ENCODE measurements at places on chromosomes 13 and 19. TPM values are rescaled to one million over a fixed set of nuclear protein-coding genes. Genes with fewer than 3 reads are reported as not detected.

The ZMYM2 gene
- polyA plus RNA-seq = 7.9 TPM

GRCh38 chr19:18431351-18432197, 6.4 kb downstream of the ISYNA1 start:
- no peak for DNase-seq

The IFNL3 gene
- polyA plus RNA-seq = not detected

DNA sequence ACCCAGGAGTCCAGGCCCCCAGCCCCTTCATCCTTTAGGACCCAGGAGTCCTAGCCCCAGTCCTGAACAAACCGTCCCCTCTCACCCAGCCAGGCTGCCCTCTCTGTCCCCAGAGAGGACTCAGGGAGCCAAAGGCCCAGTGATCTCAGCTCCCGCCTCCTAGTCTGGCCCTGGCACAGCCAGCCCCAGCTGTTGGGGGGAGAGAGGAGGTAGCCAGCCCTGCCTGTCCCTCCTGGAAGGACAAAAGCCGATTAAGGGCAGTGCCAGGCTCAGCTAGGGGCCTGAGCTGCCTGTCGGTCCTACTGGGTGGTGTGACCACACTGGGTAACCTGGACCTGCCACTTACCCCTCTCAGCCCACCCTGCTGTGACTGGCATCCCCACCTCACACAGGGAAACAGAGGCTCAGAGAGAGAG, 14.5 kb downstream of the LIPE start:
- peak; percentile 19 for DNase-seq

DNA sequence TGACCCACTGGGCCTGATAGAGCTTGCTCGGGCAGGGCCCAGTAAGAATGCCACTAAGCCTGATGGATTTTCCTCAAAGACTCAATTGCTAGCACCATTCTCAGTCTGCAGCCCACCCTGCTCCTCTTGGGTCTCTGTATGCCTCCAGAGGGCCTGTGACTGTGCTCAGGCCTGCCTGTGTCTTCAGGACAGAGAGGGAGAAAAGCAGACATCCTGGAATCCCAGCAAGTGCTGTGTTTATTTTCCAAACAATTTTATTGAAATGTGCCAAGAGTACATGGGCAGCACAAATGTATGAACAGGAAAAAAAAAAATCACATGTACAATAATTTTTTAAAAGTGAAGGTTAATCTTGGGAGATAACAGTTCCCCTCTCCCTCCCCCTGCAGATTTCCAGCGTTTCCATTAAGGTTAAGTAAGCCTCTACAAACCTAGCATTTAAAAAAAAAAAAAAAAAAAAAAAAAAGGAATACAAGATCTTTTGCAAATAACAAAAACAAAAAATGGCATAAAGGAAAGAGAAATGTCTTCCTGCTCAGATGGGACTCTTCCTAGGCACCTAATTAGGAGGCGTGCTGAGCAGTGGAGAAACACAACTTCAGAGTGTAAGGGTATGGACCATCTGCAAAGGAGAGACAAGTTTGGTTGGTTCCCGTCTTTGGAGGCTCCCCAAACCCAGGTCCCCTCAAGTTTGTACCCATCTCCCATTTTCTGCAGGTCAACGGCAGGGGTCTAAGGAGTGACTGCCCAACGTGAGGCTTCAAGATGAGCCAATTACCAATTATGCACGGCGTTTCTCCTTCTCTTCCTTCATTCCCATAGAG, 4.8 kb upstream of the ECH1 start:
- no peak for DNase-seq

DNA sequence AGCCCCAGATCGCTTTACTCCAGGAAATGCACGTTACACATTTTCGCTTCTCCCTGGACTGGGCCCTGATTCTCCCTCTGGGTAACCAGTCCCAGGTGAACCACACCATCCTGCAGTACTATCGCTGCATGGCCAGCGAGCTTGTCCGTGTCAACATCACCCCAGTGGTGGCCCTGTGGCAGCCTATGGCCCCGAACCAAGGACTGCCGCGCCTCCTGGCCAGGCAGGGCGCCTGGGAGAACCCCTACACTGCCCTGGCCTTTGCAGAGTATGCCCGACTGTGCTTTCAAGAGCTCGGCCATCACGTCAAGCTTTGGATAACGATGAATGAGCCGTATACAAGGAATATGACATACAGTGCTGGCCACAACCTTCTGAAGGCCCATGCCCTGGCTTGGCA, 44.6 kb downstream of the KL start:
- DNase-seq = no peak

GRCh38 chr19:8445488-8446001, 770 bp downstream of the HNRNPM start:
- peak; percentile 54 for DNase-seq

- no peak for DNase-seq
Observed at GRCh38 chr13:77016251-77016812, 10.6 kb downstream of the FBXL3 start.

The CEACAM7 gene
- polyA plus RNA-seq = not detected

DNA sequence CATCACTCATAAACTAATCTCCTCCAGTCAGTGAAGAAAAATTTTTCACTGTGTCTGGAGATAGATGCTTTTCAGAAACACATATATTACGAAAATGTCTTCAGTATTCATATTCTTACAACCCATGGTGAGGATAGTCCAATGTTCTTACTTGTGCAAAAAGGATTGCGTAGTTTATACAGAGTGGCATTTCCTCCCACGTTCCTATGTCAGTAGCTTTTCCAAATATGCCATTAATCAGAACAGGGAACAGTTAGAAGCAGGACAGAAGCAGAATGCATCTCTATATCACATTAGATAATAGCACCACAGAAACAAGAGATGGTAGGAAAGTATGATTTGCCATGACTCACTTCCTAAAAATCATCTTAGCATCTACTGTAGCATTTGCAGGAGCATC, 282.9 kb downstream of the SLITRK5 start:
- DNase-seq = no peak

DNA sequence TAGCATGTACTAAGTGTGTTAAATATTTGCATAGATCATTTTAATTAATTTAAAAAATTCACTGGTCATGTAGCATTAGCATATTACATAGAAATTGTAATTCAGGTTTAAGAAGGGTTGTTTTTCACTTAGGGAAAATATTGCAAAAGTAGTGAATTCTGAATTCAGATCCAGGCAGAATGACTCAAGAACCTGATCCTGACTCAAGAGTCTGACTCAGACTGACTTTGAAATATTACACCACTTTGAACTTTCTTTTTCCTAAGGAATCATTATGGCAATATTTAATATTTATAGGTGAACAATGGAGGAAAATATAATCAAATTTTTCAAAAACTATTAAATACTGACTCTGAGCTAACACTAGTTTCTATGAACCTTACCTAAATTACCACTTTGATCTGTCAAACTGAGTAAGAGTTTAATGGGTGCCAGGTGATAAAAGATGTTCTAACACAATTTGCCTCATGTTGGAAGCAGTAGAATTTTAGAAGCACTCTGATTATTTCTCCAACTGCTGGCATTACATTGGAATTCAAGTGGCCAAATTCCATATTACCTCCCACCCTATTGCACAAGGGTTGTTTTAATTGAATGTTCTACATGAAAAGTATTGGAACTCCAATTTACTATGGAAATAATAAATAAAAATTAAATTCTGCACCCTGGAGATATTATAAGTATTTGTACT, 261.6 kb downstream of the SLITRK1 start:
- no peak for DNase-seq

GRCh38 chr19:17496337-17496997, 15.0 kb upstream of the PGLS start:
- peak; percentile 72 for DNase-seq

The CCDC169 gene
- not detected for polyA plus RNA-seq

GRCh38 chr19:16295057-16295456, 29.6 kb upstream of the KLF2 start:
- DNase-seq = no peak

DNA sequence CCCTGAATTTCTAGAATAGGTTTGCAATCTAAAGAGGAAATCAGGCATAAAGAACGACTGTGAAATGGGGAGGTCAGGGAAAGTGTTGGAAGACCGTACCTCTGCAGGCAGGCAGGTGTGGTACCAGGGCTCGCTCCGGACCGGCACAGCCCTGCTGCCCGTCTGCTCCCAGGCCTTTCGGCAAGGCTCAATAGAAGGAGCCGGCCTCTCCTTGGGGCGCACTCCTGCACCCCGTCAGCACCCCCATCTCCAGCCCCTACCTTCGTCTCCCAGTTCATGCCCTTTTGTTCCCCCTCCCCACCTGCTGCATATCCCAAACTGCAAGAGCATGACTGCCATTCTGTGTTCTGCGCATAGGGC, 139.8 kb upstream of the SOX1 start:
- no peak for DNase-seq

DNA sequence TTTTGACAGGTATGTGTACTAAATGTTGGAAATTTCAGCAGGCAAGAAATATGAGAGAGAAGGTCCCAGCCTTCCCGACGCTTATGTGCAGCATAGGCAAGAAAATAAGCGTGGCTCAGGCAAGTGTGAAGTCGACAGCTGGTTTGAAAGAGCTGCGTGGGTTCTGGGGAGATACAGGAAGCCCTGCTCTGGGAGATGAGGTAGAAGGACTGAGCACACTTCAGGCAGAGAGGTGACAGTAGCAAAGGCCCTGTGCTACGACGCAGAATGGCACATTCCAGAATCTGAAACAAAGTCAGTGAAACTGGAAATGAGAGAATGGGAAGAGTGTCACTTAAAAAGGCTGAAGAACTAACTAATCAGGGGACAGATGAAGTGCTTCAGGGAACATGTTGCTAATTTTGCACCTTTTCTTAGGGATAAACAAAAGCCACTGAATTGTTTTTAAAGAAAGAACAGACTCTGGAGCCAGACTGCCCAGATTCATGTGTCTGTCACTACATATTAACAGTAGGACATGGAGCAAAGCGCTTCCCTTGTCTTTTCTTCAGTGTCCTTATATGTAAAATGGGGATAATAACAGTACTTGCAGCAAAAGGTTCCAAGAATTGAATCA, 160.1 kb downstream of the SPRY2 start:
- no peak for DNase-seq

DNA sequence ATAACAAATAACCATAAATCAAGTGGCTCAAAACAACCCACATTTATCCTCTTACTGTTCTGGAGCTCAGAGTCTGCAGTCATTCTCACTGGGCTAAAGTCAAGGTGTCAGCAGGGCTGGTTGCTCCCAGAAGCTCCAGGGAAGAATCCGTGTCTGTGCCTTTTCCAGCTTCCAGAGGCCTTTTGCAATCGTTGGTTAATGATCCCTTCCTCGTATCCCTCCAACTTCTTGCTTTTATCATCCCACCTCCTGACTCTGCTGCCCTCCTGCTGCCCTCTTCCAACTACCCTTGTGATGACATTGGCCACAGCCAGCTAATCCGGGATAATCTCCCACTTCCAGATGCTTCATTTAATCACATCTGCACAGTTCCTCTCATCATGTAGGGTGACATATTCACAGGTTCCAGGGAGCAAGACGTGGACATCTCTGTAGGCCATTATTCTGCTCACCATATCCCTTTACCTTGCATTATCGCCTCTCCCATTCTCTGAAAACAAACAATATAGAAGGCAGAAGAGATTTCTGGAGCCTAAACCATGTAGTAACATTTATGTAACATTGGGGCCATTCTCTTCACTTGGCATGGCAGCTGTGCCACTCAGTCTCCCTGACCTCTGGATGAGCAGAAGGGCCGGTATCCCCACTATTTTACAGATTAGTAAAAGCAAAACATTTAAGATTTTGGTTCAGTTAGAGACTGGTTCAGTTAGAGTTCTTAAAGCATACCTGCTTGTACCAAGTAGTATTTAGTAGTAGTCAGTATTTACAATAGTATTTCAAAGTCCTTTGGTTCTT, 53.5 kb downstream of the RFC3 start:
- no peak for DNase-seq

The CGB1 gene
- polyA plus RNA-seq = not detected

DNA sequence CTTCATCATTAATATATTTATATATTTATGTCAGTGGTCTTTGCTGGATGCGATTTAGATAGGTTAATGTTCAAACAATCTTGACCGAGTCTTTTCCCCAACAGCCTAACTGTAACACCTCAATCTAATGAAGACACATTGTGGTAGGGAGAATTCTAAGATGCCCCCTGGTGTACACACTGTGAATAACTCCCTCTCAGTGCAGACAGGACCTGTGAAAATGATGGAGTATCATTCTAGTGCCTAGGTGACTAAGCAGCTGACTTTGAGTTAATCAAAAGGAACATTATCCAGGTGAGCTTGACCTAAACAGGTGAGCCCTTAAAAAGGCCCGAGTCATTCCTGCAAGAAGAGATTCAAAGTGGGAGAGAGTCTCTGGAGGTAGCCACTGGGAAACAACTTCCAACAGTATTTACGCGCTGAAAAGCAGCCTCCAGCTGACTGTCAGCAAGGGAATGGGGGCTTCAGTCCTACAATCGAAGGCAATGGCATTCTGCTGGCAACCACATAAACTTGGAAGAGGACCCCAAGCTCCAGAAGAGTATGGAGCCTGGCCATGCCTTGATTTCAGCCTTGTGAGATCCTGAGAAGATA, 28.0 kb upstream of the KBTBD7 start:
- peak; percentile 50 for DNase-seq

The KLK5 gene
- polyA plus RNA-seq = not detected

The CYP4F2 gene
- polyA plus RNA-seq = not detected

DNA sequence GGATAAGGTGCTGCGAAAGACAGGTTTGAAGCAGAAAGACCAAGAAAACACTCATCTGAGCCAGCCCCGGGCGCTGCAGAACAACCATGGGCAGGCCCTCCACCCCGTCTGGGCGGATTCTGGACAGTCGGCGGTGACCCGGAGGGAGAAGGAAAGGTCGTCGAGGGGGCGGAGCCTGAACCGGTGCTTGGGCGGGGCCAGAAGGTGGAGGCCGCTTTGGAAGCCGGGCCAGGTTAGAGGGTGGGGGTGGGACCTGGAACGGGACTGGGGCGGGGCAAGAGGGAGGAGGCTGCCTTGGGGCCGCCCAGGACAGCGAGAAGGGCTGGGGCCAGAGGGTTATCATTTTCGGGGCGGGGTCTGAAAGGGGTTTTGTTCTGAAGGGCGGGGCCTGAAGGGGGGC, 5.0 kb upstream of the ZNF765 start:
- no peak for DNase-seq

DNA sequence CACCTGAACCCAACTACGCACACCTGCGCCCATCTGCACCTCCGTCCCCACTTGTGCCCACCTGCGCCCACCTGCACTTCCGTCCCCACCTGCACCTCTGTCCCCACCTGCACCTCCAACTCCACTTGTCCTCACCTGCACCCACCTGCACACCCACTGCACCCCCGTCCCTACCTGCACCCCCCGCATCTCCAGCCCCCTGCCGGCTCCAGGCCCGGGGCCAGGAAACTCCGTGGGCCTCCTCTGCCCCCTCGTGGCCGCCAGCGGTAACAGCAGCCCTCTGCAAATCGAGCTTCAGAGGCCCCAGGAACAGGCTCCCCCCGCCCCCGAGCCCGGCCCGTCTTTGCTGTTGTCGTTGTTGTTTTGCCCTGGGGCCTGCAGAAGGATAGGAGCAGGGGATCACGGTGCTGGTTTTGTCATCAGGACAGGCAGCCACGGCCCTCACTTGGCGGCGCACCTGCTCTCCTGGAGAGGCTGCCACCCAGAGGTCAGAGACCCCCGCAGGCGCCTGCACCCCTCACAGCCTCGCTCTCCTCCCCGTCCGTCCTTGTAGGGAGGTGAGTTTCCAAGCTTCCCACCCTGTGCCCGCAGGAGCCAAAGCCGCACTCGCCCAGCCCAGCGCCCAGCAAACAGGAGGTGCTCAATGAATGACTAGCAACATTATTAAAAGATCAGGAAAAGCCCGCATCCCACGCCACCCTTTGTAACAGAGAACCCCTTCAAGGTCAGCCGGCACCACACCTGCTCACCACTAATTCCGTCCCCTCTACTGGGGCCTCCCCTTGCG, 65.4 kb downstream of the GNG7 start:
- peak; percentile 72 for DNase-seq

- no peak for DNase-seq
Observed at GRCh38 chr13:98522371-98522770, 54.5 kb downstream of the STK24 start.

- no peak for DNase-seq
Observed at GRCh38 chr19:12425236-12425887, 15.5 kb downstream of the ZNF443 start.
